ENCODE measurements at places on chromosomes 13 and 19.

- no peak for DNase-seq
Observed at GRCh38 chr19:13841086-13841961, 35.6 kb upstream of the NANOS3 start.

DNA sequence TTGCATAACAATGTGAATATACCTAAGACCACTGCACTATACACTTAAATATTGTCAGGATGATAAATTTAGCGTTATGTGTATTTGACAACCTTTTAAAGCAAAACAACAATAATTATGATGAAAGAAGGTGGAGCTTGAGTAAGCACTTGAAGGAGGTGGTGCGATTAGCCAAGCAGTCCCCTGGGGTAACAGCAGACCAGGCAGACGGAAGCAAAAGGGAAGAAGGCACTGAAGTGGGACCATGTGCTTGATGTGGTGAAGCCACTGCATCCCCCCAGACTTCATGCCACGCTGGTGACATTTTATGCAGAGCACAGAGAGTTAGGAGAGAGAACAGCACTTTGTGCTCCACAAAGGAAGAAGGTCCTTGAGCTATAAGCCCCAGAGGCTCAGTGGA, 58.3 kb upstream of the ZNF507 start:
- DNase-seq: no peak

DNA sequence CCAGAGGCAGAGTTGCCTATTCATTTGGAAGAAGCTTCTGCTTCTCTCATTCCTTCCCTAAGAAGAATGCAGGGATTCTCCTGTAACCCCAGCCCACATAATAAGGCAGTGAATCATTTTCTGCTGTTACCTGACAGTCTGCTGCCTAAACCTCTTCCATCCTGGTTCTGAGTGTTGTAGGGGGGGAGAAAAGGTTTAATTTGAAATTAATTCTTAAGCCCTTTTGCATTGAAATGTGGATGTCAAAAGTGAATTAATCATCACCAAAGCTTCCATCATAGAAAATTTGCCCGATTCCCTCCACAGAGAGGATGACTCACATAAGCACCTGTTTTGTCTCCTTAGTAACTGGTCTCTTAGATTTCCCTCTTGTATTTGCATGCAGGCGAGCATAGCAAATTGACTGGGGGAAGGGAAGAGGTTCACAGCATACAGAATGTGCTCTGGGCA, 146.7 kb upstream of the FNDC3A start:
- DNase-seq: no peak

GRCh38 chr19:47754206-47755064, 9.1 kb downstream of the NOP53 start:
- DNase-seq: no peak

GRCh38 chr13:113731192-113732175, 27.5 kb upstream of the TMEM255B start:
- DNase-seq: no peak

GRCh38 chr19:48123907-48124651, 13.5 kb upstream of the PLA2G4C start:
- peak; percentile 15 for DNase-seq

All from AG04450 (cell line).